ENCODE measurements at places on chromosomes 6 and 20.

DNA sequence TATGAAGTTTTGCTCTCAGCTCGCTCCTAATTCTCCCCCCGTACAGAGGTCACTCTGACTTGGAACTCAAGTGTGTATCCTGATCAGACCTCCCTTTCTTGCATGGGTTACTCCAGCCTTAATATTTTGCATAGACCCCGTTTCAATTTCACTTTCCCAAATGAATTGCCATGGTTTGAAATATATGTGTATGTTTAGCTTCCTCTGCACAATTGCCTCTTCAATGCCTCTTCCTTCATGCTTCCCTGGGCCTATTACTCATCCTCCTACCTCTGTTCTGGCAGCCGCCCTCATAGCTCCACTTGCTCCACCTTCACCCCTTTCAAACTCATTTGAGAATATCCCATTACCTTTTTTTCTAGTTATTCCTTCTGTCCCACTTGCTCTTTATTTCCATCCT lies 90.0 kb upstream of the SAMD5 start:
- no peak for DNase-seq

DNA sequence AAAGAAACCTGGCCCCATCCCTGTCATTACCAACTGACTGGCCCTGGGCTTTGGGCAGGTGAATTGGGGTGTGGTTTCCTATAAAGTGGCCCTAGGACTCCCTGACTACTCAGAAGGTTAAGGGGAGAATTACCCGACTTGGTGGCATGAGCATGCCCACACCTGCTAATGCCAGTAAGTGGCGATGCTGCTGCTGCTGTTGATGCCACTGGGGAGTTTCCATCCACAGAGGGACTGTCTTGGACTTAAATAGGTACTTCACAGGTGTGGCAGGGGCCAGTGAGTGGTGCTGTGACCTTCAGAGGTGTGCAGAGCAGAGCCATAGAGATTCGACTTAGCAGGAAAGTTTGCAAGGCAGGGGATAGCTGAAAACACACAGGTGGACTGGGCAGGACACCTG lies 32.6 kb upstream of the MDFI start:
- DNase-seq, result no peak

DNA sequence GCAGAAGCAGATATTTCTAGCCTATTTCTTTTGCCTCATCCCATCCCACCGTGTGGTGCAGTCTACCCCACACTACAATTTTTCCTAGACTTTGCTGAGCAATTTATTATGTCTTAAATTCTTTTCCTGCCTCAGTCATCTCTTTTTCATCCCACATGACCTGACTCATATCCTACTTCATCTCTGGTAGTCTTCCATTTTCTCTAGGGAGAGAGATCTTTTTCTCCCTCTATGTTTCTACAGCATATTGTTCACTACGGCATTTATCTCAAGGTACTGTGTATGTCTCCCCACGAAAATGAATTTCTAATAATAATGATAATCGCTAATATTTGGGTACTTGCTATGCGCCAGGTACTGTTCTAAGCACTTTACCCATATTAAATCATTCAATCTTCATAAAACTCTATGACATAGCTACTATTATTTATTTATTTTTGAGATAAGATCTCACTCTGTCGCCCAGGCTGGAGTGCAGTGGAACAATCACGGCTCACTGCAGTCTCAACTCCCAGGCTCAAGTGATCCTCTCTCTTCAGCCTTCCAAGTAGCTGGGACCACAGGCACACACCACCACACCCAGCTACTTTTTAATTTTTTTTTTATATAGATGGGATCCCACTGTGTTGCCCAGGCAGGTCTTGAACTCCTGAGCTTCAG lies 15.6 kb downstream of the PDSS2 start:
- no peak for DNase-seq

DNA sequence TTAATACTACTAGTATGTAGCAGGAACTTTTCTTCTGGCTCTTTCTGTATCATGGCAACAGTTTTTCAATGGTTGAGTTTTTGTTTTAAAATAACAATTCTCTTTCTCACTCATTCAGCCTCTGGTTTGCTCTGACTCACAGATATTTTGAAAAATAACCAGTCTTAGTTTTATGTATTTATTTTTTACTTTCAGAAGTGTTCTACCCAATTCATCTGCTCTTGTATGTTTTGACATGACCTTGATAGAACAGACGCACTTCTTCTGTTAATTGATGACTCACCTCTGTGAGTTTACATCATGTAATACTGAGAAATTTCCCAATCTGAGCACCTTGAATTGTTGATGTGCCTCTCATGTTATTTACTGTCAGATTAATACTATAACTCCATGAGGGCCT lies 178.9 kb downstream of the SASH1 start:
- DNase-seq, result no peak

DNA sequence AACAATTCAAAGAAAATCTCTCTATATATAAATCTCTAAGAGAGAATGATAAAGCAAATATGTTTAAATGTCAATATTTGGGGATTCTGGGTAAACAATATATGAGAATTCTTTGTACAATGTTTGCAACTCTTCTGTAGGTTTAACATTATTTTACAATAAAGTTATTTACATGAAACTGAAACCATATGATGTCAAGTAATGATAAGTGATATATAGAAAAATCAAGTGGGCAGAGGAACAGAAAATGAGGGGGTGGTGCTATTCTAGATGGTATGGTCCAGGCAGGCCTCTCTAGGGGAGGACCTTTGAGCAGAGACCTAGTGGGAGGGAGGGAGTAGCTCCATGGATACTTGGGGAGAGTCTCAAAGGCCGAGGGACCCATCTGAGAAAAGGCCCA lies 16.4 kb upstream of the SCRT2 start:
- DNase-seq, result no peak

DNA sequence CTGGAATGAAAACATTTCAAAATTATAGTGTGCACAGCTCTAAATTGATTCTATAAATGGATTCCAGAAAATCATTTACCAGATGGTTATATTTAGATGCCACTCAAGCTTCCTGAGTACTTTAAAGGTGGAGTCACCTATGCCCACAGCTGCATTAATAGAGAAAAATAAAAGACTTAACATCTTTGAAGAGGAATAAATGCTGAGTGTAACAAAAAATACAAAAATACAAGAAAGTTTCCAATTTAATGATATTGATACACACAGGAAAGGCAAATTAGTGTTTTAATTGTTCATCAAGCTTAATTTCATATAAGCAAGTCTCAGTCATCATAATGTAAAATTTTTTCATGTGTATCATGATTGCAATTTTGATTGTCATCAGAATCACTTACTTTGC lies 89.5 kb upstream of the MANEA start:
- DNase-seq, result no peak

- no peak for DNase-seq
Observed at GRCh38 chr6:5302995-5303622, 41.8 kb downstream of the FARS2 start.

- DNase-seq, result peak; percentile 80
Observed at GRCh38 chr6:12761376-12762115, 45.0 kb downstream of the PHACTR1 start.

GRCh38 chr6:26234421-26235301 lies 130.3 kb upstream of the BTN3A2 start:
- DNase-seq, result peak; percentile 67

- no peak for DNase-seq
Observed at GRCh38 chr6:41502917-41503671, 43.1 kb upstream of the FOXP4 start.

DNA sequence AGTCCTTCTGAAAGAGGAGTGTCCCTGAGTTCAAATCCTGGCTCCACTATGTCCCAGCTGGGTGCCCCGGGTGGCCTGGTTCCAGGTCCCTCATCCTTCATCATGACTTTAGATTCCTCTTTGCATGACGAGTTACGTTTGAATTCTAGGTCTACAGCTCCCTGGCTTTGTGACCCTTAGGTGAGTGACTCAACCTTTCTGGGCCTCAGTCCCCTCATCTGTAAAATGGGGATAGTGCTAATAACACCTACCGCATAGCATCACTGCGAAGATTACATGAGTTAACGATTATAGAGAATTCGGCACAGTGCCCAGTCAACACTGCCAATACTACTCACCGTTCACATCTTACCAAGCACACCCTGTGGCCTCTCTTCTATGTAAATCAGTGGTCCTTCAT lies 39.4 kb downstream of the RSPO4 start:
- DNase-seq, result no peak

DNA sequence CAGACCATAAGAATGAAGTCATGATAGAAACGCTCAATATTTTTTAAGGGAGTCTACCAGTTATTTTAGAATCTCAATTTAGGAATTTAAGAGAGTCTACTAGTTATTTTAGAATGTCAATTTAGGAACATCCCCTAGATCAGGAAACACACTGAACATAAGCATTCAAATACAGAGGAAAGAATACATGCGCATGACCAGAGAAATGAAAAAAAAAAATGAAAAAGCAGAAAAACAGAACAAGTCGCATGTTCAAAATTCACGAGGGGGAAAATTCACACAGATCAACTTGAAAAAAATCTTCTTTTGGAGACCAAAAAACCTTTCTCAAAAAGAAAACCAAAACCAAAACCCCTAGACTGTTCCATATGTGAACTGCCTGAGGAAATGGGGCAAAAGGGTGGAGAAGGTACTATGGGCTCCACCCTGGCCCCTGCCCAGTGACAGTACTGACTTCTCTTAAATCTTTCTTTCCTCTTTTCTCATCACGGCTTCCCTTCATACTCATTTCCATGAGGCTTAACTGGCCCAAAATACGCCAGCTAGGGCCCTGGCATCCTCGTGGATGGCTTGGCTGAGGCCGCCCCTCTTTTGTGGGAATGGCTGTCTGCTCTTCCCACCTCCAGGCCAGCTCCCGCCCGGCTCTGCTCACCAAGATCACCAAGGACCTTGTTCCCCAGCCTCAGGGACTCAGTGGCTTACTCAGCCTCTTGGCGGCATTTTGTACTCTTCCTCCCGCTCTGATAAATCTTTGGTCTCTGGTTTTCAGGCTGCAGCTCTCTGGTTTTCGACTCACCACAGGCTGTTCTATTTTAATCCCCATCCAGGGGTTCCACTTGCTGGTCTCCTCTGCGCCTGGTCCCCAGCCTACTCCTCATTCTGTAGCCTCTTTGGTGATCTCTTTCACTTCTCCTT lies 11.2 kb downstream of the ZBTB2 start:
- no peak for DNase-seq

- no peak for DNase-seq
Observed at GRCh38 chr6:117512056-117512828, 29.8 kb downstream of the DCBLD1 start.

DNA sequence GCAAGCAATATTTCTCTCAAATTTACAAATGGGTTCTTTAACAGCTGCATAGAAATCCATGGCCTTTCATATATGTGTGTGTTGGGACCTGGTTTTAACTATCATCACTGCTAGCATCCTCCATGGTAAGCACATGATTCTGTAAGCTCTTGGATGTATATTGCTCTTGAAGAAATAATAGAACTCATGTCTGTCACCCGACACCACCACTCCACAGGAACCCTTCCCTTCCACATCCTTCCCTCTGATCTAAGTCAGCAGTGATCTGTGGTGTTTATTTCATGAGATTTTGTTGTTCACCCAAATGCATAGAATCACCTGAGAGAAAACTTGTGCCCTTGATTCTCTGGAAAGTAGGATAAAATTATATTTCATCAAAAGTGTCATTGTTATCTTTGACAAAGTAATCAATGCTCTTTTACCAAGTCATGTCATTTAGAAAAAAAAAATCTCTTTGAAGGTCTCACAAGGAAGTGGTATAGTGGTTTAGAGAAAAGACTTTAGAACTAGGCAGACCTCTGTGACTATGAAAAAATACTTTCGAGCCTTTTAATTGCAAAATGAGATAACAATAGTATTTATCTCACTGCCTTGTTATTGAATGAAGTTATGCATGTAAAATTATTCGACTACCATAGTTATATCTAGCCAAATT lies 649.8 kb upstream of the SLC35B3 start:
- DNase-seq, result no peak

GRCh38 chr20:37192137-37192854 lies 12.9 kb upstream of the MROH8 start:
- peak; percentile 69 for DNase-seq

GRCh38 chr20:4645109-4645508 lies 76.6 kb upstream of the PRND start:
- DNase-seq, result no peak

DNA sequence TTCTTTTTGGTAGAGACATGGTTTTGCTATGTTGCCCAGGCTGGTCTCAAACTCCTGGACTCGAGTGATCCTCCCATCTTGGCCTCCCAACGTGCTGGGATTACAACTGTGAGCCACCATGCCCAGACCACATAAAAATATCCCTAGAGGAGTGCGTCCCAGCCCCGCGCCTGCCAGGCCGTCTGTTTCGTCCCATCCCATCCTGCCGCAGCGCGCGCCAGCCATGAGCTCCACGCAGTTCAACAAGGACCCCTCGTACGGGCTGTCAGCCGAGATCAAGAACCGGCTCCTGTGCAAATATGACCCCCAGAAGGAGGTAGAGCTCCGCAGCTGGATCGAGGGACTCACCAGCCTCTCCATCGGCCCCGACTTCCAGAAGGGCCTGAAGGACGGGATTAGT lies 16.6 kb upstream of the AMD1 start:
- DNase-seq, result no peak

- no peak for DNase-seq
Observed at GRCh38 chr20:33837096-33837830, 26.1 kb downstream of the CHMP4B start.

- no peak for DNase-seq
Observed at GRCh38 chr20:58228103-58228483, 360 bp downstream of the ANKRD60 start.

GRCh38 chr20:49642816-49643215 lies 70.9 kb downstream of the B4GALT5 start:
- DNase-seq, result no peak

- no peak for DNase-seq
Observed at GRCh38 chr6:134544737-134545136, 226.8 kb upstream of the SGK1 start.

DNA sequence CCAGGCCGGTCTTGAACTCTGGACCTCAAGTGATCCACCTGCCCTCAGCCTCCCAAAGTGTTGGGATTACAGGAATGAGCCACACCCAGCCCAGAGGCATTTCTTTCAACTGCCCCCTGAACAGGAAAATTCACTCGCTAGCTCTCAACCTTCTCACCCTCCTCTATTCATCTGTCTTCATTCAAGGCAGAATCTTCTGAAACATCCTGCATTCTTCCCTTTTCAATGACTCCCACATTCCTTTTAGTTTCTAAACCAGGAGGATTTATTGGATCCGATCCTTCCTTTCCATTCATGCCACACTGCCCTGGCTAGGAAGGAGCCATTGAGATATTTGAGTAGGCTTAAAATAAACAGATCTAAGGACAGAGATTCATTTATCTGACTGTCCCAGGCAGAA lies 52.9 kb downstream of the C6orf52 start:
- DNase-seq, result no peak

DNA sequence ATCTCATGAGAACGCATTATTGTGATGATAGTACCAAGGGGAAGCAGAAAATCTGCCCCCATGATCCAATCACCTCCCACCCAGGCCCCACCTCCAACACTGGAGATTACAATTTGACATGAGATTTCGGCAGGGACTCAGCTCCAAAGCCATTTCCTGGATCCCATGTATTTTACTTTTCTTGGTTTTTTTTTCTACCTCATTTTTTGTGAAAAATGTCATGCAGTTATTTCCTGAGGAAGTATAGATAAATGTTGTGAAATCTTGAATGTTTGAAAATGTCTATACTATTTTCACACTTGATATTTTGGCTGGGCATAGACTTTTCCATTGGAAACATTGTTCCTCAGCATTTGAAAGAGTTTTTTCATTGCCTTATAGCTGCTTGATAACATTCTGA lies 9.1 kb upstream of the BRPF3 start:
- DNase-seq, result no peak
